ENCODE measurements at places on chromosomes 1 and 21. TPM values are rescaled to one million over a fixed set of nuclear protein-coding genes. Genes with fewer than 3 reads are reported as not detected.

GRCh38 chr1:209132736-209133467 lies 450.6 kb upstream of the CAMK1G start:
- no peak overlapping the region for H3K4me3 ChIP-seq
- no peak for DNase-seq
- H3K4me1 ChIP-seq: no peaks in the 10 kb centered on the region
- no peaks in the 10 kb centered on the region for H3K36me3 ChIP-seq
- no peak overlapping the region for H3K27ac ChIP-seq

GRCh38 chr1:4449972-4450371 lies 204.4 kb upstream of the AJAP1 start:
- no peaks in the 10 kb centered on the region for H3K36me3 ChIP-seq
- H3K27ac ChIP-seq: no peak overlapping the region

GRCh38 chr1:169588785-169589485 lies 2.7 kb upstream of the F5 start:
- no peak for DNase-seq
- no peak overlapping the region for H3K4me3 ChIP-seq
- no peaks in the 10 kb centered on the region for H3K36me3 ChIP-seq
- no peaks in the 10 kb centered on the region for H3K4me1 ChIP-seq
- H3K27me3 ChIP-seq: peaks cover 7% of the 10 kb centered on the region

DNA sequence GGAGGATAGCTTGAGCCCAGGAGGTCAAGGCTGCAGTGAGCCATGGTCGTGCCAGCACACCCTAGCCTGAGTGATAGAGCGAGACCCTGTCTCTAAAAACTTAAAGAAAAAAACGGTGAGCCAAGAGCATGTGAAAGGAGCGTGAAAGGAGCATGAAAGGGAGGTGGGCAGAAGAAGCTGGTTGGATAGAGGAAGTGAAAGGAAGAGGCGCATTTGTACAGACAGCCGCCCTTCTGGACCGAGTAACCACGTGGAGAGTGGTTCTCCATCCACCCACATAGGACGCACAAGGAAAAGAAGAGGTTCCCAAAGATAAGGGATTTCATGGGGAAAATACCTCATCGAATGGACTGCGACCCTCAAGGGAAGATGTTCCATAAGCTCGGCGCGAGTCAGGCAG lies 60.4 kb upstream of the IFNAR2 start:
- H3K27me3 ChIP-seq: peaks cover 10% of the 10 kb centered on the region
- H3K27ac ChIP-seq: no peak overlapping the region
- no peaks in the 10 kb centered on the region for H3K4me1 ChIP-seq
- DNase-seq: no peak
- H3K4me3 ChIP-seq: no peak overlapping the region

- H3K27me3 ChIP-seq: no peaks in the 10 kb centered on the region
- H3K4me1 ChIP-seq: peaks cover 5% of the 10 kb centered on the region
- peaks cover 72% of the 10 kb centered on the region for H3K36me3 ChIP-seq
- no peak for DNase-seq
- H3K27ac ChIP-seq: no peak overlapping the region
Measured at GRCh38 chr1:119971710-119972570, 75.6 kb upstream of the ADAM30 start.

DNA sequence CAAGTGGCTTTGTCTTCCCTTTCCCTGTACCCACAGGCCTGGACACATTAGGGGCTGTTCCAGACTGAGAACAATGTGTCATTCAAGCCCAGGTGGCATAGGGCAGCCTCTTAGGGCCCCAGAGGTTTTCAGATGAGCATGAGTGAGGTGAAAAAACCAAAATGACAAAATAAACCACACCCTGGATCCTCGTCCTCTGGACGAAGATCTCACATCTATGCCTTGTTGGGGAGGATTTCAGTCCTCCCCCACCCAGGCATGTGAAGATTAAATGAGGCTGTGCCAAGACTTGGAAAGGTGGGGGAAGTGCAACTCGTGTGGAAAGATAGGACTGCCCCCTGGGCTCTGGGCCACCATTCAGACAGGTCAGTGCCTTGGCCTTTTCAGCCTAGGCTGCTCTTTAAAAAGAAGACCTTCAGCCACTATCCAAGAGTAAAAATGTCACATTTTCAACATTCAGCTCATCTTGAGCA lies 32.8 kb upstream of the IL19 start:
- H3K4me1 ChIP-seq: peaks cover 14% of the 10 kb centered on the region
- no peak overlapping the region for H3K4me3 ChIP-seq
- peaks cover 28% of the 10 kb centered on the region for H3K36me3 ChIP-seq
- no peak for DNase-seq

DNA sequence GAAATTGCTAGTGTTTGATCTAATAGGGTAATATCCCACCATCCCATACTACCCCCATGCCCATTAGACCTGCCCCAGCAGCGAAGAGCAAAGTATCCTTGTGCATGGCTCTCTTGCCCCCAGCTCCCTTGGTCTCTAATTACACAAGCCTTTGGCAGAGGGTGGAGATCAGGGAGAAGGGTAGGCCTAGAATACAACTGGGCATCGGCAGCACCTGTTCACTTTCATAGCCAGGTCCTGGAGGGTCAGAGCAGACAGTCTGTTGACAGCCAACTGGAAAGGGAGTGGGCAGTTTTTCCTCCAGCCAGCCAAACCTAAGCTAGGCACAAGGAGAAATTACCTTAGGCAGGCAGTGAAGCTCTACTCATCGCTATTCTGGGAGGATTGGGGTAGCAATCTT lies 2.7 kb upstream of the PIGC start:
- no peaks in the 10 kb centered on the region for H3K27me3 ChIP-seq
- peaks cover 18% of the 10 kb centered on the region for H3K4me1 ChIP-seq
- peaks cover 5% of the 10 kb centered on the region for H3K36me3 ChIP-seq
- no peak overlapping the region for H3K4me3 ChIP-seq

- H3K36me3 ChIP-seq: no peaks in the 10 kb centered on the region
- peak; percentile 49 for DNase-seq
- peaks cover 4% of the 10 kb centered on the region for H3K27me3 ChIP-seq
- H3K4me3 ChIP-seq: no peak within 1 kb of the TSS
Measured at GRCh38 chr1:111199881-111200801, at the start of gene DENND2D. DENND2D (minus strand) TSS chr1:111200646; CDS start chr1:111200459, 187 bp downstream.

- DNase-seq: no peak
- H3K4me3 ChIP-seq: no peak overlapping the region
- H3K27me3 ChIP-seq: no peaks in the 10 kb centered on the region
- H3K27ac ChIP-seq: no peak overlapping the region
Measured at GRCh38 chr1:239443361-239443760, 57.0 kb downstream of the CHRM3 start.

- H3K4me3 ChIP-seq: no peak overlapping the region
- H3K27ac ChIP-seq: no peak overlapping the region
- no peaks in the 10 kb centered on the region for H3K36me3 ChIP-seq
- H3K27me3 ChIP-seq: no peaks in the 10 kb centered on the region
- H3K4me1 ChIP-seq: no peaks in the 10 kb centered on the region
- DNase-seq: peak; percentile 80
Measured at GRCh38 chr1:61588736-61589672, 135.9 kb downstream of the TM2D1 start.

DNA sequence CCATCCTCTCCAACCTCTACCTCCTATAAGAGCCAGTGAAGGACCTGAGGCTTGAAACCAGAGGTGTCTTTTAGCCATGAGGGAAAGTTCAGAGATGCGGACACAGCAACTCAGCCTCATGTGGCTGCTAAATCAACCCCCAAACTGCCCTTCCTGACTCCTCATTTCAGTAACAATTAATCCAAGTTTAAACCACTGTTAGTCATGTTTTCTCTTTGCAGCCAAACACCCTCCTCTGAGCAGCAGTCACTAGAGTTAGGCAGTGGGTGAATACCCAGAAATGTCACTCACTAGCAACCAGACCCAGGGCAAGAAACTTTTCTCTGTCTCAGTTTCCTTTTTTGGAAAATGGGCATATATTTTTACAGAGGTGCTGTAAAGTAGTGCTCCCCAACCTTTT lies 71.2 kb downstream of the KCNJ15 start:
- H3K27me3 ChIP-seq: no peaks in the 10 kb centered on the region
- H3K36me3 ChIP-seq: no peaks in the 10 kb centered on the region
- peak; percentile 81 for DNase-seq

- peaks cover 6% of the 10 kb centered on the region for H3K27me3 ChIP-seq
- H3K4me3 ChIP-seq: no peak overlapping the region
- no peak overlapping the region for H3K27ac ChIP-seq
- DNase-seq: no peak
- peaks cover 20% of the 10 kb centered on the region for H3K4me1 ChIP-seq
- no peaks in the 10 kb centered on the region for H3K36me3 ChIP-seq
Measured at GRCh38 chr1:56630786-56631185, 14.3 kb upstream of the PRKAA2 start.

GRCh38 chr1:165549973-165550372 lies 6.2 kb downstream of the LRRC52 start:
- H3K4me3 ChIP-seq: no peak overlapping the region
- no peaks in the 10 kb centered on the region for H3K27me3 ChIP-seq
- no peak for DNase-seq

DNA sequence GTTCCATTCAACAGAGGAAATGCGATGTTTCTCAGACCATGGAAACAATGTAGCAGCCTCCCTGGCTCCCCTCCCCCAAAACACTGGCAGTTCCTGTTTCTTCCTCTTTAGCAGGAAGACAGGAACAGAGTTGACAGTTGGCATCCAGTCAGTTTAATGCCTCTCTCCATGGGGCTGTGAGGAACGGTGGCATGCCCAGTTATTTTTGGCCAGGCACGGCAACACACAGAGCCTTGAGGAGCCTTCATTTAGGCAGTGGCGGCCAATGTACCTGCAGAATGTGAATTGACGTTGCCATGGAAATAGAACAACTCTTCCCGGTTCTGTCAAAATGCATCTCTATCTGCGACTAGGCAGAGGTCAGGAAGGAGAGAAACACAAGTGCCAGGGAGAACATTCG lies 330.6 kb downstream of the DSCAM start:
- no peaks in the 10 kb centered on the region for H3K4me1 ChIP-seq
- H3K36me3 ChIP-seq: no peaks in the 10 kb centered on the region
- H3K27me3 ChIP-seq: no peaks in the 10 kb centered on the region
- H3K27ac ChIP-seq: no peak overlapping the region
- no peak for DNase-seq
- H3K4me3 ChIP-seq: no peak overlapping the region

DNA sequence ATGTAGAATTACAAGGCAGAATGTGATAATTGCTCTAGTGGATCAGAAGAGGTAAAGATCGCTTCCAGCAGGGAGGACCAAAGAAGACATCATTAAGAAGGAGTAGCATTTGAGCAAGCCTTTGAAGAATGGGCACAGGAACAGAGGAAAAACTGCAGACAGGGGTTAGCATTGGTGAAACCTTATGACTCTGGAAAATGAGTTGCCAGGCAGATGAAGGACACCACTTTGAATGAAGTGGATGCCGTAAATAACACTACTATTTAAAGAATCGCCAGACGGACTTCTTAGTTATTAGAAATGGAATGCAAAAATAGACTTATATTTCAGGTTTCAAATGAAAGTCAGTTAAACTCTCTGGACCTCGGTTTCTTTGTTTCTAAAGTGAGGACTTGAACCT lies 727.7 kb downstream of the USP25 start:
- H3K4me3 ChIP-seq: no peak overlapping the region
- H3K36me3 ChIP-seq: no peaks in the 10 kb centered on the region
- H3K4me1 ChIP-seq: no peaks in the 10 kb centered on the region
- H3K27me3 ChIP-seq: no peaks in the 10 kb centered on the region
- DNase-seq: no peak

- no peak overlapping the region for H3K4me3 ChIP-seq
- no peaks in the 10 kb centered on the region for H3K36me3 ChIP-seq
- peaks cover 21% of the 10 kb centered on the region for H3K4me1 ChIP-seq
- peak; percentile 86 for DNase-seq
- no peaks in the 10 kb centered on the region for H3K27me3 ChIP-seq
Measured at GRCh38 chr1:92754000-92754718, 30.7 kb downstream of the EVI5 start.

The FBXO2 gene
- total RNA-seq: 0.29 TPM

The EPHX1 gene
- 77.2 TPM for total RNA-seq

The PPIE gene
- 26.4 TPM for total RNA-seq

The OR2T33 gene
- not detected for total RNA-seq

The CEP85 gene
- 9.1 TPM for total RNA-seq

Measured in osteoblast (primary cell).